Epithelial cell of prostate (primary cell): ENCODE measurements at places on chromosomes 5 and 9.

DNA sequence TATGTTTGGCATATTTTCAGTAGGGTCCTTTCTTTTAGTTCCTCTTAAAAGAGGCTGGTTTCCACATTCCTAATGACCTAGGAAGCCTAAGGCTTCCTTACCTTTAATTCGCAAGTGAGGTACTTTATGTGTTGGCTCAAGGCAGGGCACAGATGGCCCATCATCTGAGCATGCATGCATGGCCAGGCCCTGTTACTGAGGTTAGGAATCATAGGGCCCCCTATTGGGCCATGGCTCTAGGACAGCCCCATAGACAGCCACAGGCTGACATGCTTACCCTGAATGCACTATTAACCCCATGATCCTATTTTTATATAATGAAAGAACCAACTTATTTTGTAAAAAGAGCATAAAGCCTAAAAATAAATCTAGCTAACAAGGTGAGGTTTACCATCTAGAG lies 271.4 kb downstream of the ELAVL2 start:
- DNase-seq = no peak

- DNase-seq = no peak
These were observed 49.6 kb downstream of the ANKDD1B start for GRCh38 chr5:75660678-75661465.

DNA sequence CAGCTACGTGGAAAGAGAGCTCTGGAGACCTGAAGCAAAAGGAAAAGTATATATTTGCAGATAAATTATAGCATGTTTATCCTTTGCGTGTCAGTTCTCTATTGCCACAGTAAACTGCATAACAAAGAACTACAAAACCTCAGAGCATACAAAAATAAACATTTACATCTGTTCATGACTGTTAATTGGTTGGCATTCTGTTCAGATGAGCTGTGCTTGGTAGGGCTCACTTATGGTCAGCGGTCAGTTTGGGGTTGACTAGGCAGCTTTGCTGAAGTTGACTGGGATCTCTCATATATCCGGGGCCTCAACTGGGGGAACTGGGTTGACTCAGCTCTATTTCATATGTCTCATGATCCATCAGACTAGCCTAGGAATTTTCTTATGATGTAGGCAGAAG lies 257.7 kb downstream of the TLE1 start:
- no peak for DNase-seq

DNA sequence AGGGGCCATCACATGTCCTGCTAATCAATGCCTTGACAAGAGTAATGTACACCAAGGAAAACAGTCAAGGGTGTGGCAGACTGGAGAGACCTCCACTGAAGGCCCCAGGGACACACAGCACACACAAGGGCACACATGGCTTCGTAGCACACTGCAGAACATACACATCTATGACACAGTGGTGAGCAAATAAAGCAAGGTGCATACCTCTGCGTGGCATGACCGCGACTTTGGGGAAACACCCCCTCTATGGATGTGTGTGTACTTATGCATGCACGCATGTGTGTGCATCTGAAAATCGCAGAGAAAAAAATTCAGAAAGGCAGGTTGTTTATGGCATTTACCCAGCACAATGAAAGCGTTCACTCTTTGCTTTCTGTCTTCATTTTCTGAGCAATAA lies 20.5 kb downstream of the SEMA4D start:
- no peak for DNase-seq

DNA sequence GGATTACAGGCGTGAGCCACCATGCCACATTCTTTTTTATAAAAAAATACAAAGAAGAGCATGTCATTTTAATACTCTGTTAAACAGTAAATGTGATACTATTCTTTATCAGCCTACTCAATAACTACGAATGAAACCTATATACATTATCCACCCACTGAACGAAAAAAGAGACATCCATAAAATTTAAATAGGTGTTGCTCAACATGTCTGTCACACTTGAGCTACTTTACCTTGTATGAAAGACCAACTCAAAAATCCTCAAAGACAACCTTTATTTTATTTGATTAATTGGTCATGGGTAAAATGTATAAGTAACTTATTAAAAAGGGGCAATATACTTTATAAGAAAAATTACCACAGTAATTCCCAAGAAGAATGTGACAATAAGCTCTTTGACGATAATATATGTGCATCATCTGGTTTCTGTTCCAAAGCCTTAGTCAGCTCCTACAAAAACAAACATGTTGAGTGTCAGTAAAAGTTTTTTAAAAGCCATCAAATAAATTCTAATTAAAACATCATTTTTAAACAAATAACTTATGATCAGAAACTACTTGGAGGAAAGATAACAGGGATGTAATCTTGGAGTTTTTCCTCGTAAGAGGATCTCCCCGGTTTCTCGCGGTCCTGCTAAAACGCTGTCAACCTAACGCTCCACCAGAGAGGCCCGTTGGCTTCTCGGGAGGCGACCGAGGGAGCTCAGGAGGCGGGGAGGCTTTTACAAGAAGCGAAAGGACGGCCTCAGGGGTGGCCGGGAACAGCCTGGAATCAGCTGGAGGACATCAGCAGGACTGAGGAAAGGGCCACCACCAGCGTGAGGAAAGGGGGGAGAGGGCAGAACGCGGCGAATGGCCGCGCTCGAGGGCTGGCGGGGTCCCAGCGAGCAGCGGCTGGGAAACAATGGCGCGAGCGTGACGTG lies 13.5 kb upstream of the ANKRD18B start:
- no peak for DNase-seq

DNA sequence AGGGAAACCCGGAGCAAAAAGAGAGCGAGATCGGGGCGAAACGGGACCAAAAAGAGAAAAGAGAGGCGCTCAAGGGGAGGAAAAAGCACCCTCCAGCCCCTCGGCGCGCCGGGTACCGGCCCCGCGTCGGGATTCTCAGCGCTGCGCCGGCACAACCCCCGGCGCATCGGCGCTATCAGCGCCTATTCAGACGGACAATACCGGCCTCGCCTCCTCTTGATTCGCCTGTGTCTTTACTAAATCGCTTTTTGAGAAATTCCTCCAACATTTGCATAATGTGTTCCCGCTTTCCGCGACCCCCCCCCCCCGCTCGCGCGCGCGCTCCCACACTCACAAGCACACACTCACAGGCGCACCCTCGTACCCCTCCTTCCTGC lies 578 bp downstream of the LHX6 start:
- no peak for DNase-seq

DNA sequence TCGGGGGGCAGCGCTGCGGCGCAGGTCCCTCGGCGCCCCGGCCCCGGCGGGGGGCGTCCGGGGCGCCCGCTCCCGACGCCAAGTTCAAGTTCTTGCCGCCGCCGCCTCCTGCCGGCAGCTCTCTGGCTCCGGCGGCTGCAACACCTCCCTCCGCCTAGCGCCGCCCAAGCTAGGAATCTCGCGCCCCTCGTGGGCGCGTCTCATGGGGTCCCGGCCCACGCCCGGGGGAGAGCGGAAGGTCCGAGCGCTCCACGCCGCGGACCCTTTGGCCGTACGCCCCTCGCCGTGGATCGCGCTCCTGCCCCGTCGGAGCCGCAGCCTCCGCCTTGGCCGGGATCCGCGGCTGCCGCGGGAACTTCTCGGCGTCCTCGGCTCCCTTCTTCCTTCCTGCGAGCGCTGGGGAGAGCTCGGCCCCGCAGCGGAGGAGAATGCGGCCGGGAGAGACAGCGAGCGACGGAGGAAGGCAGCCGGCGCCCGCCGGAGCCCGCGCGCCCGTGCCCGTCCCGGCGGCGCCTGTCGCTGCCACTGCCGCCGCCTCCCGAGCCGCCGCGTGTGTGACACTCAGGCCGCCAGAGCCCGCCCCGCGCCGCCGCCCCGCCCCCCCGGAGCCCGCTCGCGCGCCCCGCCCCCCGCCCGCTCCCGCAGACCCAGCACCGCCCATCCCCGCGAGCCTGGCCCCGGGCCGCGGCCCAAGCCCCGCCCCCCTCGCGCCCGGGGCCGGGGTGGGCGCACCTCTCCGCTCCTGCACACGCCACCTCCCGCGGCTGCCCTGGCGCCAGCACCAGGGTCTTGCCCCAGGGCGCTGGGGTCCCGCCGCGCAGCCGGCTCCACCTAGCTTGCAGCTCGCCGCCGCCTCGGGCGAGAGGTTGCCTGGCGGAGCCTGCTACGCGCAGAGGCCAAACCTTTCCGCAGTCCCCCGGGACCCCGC lies at the start of gene SHB:
Gene SHB, minus strand, starts transcription at position 527 of the 928 bp plus-strand sequence. CDS start 582 bp downstream, outside the sequence.
- no peak for DNase-seq

DNA sequence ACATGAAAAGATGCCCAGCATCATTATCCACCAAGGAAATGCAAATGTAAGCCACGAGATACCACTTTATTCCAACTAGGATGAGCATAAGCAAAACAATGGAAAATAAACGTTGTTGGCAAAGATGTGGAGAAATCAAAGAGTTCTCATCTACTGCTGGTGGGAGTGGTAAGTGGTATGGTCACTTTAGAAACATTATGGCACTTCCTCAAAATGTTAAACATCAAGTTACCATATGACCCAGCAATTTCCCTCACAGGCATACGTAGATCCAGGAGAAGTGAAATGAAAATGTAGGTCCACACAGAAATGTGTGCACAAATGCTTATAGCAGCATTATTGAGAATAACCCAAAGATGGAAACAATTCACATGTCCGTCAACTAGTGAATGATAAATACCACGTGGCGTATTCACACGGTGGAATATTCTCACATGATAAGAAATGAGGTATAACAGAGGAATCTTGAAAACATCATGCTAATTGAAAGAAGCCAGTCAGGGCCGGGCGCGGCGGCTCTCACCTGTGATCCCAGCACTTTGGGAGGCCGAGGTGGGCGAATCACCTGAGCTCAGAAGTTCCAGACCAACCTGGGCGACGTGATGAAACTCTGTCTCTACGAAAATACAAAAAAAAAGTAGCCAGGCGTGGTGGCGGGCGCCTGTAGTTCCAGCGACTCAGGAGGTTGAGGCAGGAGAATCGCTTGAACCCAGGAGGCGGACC lies 16.4 kb upstream of the FLT4 start:
- no peak for DNase-seq

DNA sequence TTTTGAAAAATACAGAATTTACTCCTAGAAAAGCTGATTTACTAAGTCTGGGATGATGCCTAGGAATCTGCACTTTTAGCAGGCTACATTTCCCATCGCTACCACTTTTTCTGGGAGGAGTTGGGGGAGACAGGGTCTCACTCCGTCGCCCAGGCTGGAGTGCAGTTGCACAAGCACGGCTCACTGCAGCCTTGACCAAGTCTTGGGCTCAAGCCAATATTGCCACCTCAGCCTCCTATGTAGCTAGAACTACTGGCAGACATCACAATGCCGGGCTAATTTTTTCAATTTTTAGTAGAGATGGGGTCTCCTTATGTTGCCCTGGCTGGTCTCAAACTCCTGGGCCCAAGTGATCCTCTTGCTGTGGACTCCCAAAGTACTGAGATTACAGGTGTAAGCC lies 85.9 kb downstream of the NR6A1 start:
- DNase-seq = no peak
